Panc1 (cell line): ENCODE measurements at places on chromosomes 2 and 18. TPM values are rescaled to one million over a fixed set of nuclear protein-coding genes. Genes with fewer than 3 reads are reported as not detected.

DNA sequence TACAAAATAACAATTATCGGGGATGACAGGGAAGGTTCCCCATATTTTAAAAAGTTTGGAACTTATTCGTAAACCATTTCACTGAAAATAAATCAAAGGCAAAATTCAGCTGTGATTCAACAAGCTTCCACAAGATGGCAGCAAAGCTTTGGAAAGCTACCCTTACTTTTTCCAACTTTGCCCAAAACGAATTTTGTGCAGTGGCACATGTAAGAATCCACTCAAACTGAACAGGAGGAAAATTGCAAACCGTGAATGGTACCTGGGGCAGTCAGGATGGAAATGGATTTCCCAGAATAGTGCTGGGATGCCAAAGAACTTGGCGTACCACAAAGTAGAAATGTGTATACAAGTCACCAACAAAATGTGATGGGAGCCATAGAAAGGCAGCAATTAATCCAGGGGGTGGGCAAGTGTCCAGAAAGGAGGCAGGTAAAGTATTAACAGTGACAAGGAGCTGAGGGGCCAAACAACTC is 10.7 kb downstream of the RPL31 start:
- DNase-seq = no peak

DNA sequence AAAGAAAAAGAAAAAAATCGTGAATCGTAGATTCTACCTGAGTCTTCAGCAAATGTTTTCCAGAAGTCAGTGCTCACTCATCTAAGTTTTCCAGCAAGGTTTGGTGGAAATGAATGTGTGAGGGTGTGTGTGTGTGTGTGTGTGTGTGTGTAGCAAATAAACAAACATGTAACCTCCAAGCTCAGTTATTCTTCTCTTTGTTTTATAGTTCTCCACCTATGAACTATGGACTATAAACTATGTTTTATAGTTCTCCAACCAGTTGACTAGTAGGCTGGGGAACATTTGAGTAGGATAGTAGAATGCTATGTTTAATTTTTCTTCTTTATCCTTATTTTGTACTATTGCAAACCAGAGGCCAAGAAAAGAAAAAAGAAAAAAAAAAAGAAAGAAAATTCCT is 44.6 kb upstream of the SERPINE2 start:
- no peak for DNase-seq

GRCh38 chr18:39199231-39199855 is 1633.7 kb upstream of the CELF4 start:
- no peak for DNase-seq

GRCh38 chr2:46862514-46862913 is 53.1 kb downstream of the MCFD2 start:
- no peak for DNase-seq

GRCh38 chr2:233844836-233845235 is 9.5 kb downstream of the HJURP start:
- no peak for DNase-seq

Gene SLC8A1
- total RNA-seq = 0.59 TPM

Gene WDR35
- total RNA-seq = 13.8 TPM

Gene STAMBP
- total RNA-seq = 49.0 TPM

Gene IL1R1
- total RNA-seq = 7.1 TPM

Gene ATG9A
- 75.1 TPM for total RNA-seq

Gene ZNF396
- 2.8 TPM for total RNA-seq

Gene THAP4
- 77.9 TPM for total RNA-seq

Gene UGT1A5
- total RNA-seq = not detected

Gene GAL3ST2
- total RNA-seq = 1.6 TPM
